Activated naive CD4-positive, alpha-beta T cell (primary cell): ENCODE measurements at places on chromosomes 7 and 10.

DNA sequence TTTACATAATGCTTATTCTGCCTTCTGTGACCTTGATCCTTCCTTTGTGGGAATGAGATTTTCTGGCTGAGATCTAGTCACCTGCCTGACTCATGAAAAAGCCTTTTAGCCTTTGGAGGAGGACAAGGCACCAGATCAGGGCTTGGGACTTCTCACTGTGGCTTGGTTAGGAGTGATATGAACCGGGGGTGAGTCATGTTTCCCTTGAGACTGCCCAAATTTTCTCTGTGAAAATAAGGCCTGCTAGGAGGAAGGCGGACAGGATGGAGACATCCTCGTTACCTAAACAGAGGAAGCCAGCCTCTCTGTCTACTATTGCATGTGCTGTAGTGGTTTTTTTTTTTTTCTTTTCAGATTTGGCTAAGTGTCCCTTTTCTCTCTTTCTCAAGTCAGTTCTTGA, 57.8 kb downstream of the EVX1 start:
- no peak for DNase-seq

DNA sequence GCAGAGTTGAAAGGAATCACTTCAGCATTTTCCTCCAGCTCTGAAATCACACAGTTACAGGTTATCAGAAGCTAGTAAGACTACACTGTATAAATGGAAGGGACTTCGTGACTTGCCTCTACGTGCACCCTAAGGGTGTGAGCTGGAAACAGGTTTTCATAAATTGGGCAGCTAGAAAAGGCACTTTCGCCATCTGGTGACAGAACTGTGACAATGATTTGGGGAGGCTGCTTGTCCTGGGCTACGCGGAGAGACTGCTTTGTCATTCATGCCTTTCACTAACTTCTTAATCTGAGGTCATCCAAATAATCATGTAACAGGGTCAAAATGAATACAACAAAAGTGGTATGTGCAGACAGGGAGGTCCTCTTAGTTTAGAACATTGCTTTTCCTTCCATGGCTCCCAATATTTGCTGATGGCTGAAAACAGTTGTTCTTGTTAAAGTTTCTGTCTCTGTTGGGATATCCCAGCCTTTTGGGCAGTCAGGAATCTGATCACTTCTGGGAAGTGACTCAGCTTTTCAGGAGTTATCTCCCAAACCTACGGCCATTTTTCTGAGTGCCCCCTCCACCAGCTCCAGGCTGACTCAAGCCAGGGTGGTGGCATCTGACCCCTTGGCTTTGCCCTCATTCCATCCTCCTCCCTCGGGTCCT, 17.8 kb downstream of the VWC2 start:
- DNase-seq, result no peak

DNA sequence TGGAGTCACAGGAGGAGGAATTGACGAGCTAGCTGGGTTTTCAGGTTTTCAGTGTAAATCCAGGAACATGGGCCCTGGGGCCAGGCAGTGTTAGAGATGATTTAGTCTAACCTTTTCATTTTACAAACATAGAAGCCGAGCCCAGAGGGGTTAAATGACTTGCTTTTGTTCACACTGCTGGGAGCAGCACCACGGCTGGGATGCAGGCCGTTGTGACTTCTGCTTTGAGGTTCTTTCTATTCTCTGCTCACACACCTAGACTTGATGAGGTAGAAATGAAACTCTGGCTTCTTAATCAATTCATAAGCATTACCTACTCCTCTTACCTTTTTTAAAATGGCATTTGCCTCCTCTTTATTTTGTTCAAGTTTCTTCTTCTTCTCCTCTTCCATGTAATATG, 36.4 kb downstream of the CREB5 start:
- no peak for DNase-seq

DNA sequence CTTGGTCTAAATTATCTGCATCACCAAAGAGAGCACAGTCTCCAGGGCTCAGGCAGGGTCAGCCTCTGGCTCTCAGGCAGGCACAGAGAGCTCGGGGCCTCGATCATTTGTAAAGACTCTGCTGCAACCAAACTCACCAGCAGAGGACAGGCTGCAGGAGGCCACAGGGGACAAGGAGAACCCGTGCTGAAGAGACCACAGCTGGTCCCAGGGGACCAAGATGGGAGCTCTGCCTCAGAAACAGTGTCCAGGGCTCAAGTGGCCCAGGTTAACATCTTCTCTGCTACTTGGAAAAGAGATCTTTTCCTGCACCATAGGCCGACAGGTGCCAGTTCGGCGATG, 543.2 kb downstream of the PTPRN2 start:
- no peak for DNase-seq

GRCh38 chr10:131739206-131739605, 161.6 kb upstream of the PPP2R2D start:
- DNase-seq, result no peak
